NK-92 treated with Interleukin-12 subunit alpha and Interleukin-12 subunit beta, amount 100 ng/mL, for 24 hours (cell line): ENCODE measurements at places on chromosomes 4 and X.
A peak's percentile ranks its signal among the peaks of the same experiment; 100 is the strongest.

DNA sequence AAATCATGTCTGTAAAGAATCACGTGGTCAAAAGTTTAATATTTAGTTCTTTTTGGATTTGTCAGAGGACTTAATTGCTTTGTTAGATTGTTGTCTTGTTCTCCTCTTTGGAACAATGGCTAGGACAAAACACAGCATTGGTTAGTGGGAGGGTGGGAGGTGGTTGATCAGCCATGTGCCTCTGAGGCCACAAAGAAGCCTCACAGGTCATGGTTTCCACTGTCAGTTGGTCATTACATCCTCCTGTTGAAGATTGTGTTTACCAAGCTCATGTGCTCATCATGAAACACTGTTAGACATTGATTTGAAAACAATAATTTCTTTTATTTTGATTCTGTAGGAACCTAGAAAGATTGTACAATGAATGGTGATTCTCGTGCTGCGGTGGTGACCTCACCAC lies 31.9 kb downstream of the ADD1 start:
- DNase-seq: no peak

DNA sequence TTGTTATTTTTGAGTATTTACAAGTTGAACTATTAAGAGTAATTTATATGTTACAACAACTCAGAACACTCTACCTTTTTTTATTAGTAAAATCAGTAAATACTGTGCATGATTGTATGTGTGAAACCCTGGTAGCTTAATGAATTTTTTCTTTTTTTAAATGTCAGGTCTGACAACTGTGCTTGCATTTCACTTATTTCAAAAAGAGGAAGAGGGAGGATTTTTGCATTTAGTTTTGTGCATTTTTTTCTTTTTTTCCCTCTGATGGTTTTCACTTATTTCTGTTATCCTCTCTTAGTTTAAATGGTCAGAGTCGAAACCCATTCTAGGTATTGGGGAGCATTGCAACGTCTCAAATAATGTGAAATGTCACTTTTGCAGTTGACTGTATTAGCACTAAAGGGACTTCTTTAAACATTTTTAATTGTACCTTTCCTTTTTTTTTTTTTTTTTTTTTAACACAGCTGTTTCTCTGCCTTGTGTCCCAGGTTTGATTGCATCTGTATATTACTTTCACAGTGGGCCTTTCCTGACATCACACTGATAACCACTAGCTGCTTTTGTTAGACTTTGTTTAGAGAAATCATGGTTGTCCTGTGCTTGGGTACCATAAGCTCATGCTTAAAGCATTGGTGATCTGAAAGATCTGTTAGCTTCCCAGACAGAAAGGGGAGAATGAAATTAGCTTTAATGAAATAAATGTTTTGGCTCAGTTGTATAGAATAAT lies 28.5 kb downstream of the MOB1B start:
- no peak for DNase-seq

DNA sequence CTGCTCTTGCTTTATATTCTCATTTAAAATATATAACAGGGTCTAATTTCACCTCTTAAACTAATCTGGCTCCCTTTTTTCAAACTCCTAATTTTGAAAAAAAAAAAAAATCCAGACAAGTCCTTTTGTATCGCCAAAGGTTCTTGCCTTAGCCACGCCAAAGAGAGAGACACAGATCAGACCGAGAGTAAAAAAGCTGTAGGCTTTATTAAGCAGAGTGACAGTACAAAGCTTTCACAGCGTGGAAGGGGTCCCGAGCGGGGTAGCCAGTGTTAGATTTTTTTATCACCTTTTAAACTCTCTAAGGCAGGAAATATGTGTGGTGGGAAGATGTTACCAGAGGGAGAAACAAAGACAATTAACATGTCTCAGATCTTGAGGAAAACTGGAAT lies 54.1 kb downstream of the PAGE2 start:
- no peak for DNase-seq

- no peak for DNase-seq
Observed at GRCh38 chr4:17545374-17546140, 30.6 kb downstream of the CLRN2 start.

- no peak for DNase-seq
Observed at GRCh38 chr4:113006632-113007031, 42.8 kb upstream of the ANK2 start.

DNA sequence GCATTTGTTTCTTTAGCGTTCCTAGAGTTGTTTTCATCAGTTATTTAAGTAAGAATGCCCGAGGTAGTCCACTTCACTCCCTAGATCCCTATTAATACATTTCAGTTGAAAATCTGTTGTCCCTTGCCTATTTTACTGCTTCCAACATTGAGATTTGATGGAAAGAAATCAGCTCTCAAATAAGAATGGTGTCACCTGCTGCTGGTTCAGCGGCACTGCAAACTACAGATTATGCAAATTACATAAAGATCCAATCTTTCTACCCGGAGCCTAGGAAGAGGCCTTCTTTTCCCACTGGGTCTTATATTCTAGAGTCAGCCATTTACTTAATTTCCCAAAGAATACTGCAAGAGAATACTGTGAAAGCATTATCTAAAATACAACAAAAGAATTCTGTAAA lies 597.6 kb upstream of the MAGEB2 start:
- DNase-seq: no peak

- DNase-seq: no peak
Observed at GRCh38 chrX:118964252-118964651, 10.2 kb upstream of the LONRF3 start.

DNA sequence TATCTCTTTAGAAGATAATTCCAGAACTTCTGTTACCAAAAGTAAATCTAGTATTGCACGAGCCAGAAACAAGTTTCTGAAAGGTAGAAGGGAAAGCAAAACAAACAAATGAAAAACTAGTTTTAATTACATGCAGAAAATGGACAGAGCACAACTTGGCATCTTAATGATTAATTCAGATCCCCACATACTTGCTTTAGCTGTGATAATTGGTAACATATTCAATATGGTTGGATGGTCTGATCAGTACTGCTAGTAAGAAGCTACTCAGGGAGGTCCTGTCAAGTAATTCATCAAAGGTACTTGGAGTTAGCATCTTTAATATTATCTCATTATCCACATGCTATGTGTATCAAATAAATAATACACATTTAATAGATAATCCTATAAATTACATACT lies 204.3 kb downstream of the TRAM1L1 start:
- no peak for DNase-seq

DNA sequence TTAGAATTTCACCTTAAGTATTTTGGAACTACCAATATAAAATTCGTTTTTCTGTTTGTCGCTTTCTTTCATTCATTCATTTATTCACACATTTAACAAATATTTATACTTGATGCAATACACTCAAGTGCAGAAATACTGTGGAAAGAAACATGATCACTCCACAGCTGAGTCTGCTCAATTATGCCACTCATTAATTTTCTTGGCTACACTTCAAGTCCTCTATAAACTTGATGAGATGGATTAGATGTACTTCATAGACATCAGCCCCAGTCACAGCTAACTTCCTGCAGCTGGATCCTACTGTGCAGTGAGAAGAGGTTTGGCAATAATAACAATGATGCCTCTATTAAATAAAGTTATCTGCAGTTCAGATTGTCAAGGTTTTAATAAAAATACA lies 208.1 kb downstream of the PDGFC start:
- no peak for DNase-seq

DNA sequence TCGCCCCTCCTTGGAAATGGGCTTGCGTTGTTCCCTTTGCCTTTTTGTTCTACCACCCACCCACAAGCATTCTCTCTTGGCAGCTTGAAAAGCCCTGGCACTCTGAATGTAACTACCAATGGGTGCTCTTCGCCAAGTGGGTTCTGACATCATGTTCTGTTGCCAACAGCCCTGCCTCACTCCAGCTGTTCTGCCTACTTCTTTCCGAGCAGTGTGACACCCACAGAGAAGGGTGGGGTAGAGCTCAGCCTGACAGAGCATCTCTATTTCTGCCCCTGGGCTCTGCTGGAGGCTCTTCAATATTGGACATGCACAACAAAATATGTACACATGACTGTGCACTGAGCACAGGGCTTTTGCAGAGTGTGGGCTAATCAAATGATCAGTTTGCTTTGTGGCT lies 15.6 kb upstream of the EXOSC9 start:
- DNase-seq: no peak

DNA sequence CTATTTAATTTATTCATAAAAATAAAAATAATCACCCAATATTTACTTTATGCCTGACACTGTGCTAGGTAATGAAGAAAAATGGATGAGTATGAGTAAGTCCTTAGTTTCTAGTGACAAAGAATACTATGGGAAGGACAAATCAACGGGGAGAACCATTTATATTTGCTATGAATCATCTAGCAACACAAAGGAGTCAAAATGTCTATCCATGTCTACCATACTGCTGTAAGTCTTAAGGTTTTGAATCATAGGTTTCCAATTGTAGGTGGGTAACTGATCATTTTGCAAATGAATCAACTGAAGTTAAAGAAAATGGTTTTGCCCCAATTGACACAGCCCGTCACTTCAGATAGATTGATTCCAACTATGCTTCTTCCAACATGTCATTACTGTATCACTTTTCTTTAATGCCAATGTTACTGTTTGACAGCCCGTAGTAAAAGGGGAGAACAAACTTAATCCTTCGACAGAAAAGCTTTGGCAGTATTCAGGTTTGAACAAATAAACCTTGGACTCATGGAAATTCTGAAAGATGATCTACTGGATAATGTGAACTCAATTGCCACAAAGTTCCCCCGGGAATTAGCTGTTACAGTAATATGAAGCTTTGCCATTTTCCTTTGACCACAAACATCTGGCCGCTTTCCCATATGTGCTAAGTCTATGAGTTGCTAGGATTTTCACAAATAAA lies 3.2 kb downstream of the TDO2 start:
- DNase-seq: no peak

GRCh38 chr4:73707918-73708577 lies 32.3 kb upstream of the CXCL8 start:
- DNase-seq: peak; percentile 42

DNA sequence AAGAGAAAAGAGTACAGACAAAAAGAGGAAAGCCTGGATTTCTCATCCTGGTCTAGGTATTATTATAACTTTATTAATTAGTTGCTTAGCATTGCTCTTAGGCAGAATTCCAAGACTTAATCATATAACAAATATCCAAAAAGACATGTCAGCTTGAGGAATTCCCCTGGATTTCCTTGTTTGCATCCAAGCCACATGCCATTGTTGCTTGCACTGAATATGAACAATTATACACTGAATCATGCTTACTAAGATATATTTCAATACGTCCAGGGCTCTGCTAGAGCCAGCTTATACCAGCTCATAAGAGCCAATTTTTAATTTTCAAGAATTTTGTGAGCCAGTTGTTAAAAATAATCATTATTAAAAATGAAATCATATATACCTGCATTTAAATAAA lies 5.5 kb upstream of the TLR10 start:
- no peak for DNase-seq

DNA sequence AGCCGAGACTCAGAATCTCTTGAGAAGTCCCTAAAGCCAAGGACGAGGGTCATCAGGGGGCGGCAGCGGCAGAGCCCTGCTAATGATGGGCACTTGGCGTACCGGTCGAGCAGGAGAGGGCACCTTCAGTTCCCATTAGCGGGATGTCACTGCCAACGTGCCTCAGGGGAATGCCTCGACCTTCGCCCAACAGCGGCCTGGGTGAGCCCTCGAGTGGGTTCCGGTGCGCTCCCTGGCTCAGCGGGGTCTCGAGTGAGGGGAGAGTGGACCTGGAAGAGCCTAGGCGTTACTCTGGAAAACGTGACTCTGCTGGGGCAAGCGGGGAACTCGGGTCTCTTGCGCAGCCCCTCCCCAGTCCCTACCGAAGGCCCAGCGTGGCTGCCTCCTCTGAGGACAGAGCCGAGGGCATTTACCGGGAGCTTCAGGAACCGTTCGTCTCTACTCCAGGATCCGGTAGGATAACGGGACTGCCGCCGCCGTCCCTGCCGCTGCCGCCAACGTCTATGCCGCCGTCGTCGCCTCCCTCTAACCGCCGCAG lies 36.9 kb downstream of the PGRMC1 start:
- no peak for DNase-seq

DNA sequence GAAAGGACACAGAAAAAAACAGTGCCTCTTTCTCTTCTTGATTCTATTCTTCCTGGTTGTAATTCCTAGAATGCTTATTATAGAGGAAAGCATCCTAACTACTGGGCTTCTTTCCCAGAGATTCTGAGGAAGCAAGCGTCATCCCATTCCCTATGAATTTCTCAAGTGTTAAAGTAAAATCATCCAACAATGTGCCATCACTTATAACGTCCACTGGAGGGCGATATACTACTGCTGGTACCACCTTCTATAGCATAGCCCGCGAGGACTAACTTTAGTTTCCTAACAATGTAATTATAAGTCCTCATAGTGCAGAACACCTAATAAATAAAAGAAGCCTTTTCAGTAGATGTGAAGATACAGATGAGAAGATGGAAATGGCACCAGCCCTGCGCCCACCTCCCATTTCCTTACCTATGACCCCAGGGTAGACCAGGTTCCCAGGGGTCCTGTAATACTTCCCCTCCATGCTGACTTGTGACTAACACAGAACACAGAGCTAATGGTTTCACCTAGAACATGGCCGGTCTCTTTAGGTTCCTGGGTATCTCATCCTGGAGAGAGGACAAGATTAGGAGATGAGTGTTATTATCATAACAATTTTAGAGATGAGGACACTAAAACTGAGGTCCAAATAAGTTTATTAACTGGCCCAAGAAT lies 4.2 kb downstream of the CENPVL3 start:
- no peak for DNase-seq

DNA sequence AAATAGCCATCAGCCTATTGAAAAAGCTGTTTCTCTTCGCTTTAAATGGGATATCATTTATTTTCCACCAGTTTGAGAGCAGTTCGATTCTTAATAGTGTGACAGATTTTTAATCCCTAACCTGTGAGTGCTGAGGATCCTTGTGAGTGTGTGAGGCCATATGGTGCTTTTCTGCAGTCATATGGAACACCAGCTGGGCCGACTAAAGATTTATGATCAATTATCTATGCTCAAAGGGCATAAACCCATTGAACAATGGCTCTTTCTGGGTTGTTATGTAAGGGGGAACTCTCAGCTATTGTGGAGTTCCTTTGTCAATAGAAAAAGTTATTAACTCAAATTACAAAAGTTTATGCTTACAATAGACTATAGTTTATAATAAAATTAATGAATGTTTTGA lies 1003.6 kb downstream of the FAT4 start:
- DNase-seq: no peak

- DNase-seq: no peak
Observed at GRCh38 chr4:121308828-121309227, 72.0 kb downstream of the QRFPR start.

GRCh38 chrX:9851890-9852289 lies 65.7 kb downstream of the SHROOM2 start:
- DNase-seq: no peak

GRCh38 chr4:54556051-54556450 lies 101.7 kb upstream of the KIT start:
- no peak for DNase-seq

DNA sequence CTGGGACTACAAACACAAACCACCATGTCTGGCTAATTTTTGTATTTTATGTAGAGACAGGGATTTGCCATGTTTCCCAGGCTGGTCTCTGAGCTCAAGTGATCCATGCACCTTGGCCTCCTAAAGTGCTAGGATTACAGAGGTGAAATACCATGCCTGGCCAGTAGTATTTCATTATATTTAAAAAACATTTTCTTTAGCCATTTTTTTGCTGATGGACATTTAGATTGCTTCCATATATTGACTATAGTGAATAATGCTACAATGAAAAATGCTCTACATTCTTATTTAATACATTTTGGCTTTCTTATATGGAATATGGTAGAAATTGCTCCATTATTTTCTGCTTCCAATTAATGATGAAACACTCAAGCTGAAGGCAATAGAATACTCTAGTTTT lies 1439.7 kb downstream of the FSTL5 start:
- DNase-seq: no peak

- no peak for DNase-seq
Observed at GRCh38 chr4:56637791-56638190, 43.3 kb downstream of the HOPX start.

GRCh38 chr4:94909645-94910044 lies 151.9 kb downstream of the BMPR1B start:
- DNase-seq: no peak
